HL-60 (cell line): ENCODE measurements at places on chromosomes 16 and 17.

GRCh38 chr16:80616362-80616761, 75.6 kb downstream of the DYNLRB2 start:
- DNase-seq, result no peak

GRCh38 chr16:51393381-51394005, 242.4 kb upstream of the SALL1 start:
- DNase-seq, result no peak

DNA sequence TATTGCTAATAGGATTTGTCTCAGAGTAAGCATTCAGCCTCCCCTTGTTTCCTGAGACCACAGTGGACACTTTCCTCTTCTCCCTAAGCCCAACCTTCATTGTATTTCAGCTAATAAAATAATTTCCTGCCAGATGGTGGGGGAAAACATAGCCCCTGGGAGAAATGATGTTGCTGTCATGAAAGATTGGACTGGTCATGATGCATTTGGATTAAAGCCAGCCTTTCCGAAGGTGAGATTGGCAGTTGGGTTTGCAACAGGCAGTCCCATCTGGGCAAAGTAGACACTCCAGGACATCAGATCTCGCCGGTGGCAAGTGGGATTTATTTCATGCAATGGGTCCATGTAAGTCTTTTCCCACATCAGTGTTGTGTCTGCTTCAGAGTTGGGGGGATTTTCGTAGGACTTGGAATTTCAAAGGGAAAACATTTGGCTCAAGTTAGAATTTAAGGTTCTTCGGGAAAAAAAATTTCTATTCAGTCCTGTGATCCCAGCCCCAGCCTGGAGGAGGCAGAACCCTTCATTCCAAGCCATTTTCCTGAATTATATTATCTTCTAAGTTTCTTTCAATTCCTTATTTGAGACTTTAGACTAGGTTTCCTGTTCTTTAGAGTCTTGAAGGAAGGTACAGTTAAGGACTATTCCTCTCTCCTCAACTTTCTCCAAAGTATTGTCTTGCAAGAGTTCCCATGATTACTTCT, 391.7 kb downstream of the XYLT1 start:
- no peak for DNase-seq

GRCh38 chr16:30641378-30641982, 9.3 kb upstream of the PRR14 start:
- DNase-seq, result no peak

- no peak for DNase-seq
These were observed 27.0 kb downstream of the CCR7 start for GRCh38 chr17:40538019-40538935.

DNA sequence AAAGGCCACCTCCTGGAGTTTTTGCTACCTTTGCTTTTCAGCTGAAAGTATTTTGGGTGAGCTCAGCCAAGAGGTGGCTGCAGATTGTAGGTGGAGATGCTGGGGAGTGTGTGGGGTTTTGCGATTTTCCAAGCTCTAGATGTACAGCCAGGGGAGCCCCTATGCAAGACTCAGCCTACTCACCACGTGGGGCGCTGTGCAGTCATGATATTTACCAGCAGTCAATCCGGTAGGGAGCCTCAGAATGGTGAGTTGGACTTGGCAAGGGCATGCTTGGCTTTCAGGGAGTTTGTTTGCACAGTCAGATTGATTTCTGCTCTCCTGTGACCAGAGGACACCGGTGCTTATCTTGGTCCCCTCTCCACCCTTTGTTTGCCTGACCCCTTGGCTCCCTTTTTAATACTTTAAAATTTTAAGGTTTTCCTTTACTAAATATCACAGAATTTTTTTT, 175.3 kb downstream of the UTP18 start:
- peak; percentile 36 for DNase-seq

DNA sequence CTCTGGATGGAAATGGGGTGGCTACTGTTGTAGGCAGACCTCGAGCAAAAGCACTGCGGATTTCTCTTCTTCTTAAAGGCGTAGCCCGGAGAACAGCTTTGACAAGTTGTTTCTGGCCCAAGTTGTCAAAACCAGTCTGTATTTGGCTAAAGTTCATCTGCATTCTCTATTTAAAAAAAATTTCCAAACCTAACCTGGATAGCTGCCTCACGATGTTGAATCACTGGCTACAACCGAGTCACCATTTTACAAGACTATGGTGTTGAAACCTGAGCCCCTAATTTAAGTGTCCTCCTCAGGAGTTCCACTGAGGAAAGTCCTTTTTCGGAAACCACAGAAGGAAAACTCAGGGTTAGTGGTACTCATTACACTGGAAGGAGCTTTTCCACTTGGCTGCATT, 1.5 kb downstream of the SLC16A6 start:
- DNase-seq, result no peak

DNA sequence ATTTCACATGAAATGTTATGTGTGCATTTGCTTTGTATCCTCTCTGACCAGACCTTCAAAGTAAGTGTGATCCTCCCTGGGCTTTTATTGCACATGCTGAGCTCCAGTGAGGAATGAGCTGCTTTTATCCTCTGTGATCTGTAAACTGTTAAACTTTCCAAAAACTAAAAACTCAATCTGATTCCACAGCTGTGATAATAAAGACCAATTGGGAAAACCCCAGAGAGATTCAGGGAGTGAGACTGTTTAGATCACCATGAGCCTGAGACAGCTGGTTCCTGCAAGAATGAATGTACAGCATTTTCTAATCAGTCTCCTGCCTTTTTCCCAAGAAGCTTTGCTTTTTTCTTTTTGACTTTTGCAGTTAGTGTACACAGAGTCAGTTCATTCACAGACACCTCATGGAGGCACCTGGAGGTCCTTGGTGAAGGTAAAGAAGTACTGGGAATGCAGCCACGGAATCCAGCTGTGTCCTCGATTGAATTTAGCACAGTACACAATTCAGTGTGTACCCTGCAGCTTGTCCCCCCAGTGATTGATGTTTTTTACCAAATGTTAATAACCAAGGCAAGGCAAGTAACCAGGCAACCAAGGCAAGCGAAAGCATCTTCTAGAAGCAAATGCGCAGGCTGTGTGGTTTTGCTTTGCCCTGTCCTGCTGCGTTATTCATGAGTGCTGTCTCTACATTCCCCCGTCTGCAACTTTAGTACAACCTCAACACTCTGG, 182.6 kb downstream of the LGALS9B start:
- no peak for DNase-seq

DNA sequence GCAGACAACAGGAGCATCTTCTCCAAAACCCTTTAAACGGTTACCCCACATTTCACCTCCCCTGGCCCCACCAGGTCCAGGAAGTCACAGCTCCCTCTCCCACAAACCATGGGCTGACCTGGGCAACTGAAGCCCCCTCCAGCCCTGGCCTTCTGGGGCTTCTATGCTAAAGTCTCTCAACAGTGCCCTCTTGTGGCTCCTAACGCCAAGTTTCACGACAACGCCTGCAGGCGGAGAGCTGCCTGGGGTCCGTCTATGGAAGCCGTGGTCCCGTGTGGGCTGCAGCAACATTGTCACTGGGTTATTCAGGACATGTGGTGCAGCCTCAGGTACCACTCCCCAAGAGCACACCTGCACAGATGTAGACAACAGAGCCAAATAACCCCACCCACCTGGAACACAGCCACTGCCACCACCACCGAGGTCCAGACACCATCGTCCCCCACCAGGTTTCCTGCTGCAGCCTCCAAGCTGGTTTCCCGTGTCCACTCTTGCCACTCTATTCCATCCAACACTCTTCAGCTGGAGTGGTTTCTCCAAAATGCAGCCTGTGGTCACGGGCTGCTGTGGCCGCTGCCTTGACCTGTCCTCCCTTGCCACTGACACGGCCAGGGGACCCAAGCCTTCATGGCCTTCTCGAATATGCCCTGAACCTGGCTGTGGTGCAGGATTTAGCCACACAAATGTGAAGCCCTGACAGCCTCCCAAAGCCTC, 19.1 kb downstream of the C16orf95 start:
- no peak for DNase-seq

GRCh38 chr17:39169101-39169500, 3.1 kb upstream of the ARL5C start:
- peak; percentile 17 for DNase-seq

DNA sequence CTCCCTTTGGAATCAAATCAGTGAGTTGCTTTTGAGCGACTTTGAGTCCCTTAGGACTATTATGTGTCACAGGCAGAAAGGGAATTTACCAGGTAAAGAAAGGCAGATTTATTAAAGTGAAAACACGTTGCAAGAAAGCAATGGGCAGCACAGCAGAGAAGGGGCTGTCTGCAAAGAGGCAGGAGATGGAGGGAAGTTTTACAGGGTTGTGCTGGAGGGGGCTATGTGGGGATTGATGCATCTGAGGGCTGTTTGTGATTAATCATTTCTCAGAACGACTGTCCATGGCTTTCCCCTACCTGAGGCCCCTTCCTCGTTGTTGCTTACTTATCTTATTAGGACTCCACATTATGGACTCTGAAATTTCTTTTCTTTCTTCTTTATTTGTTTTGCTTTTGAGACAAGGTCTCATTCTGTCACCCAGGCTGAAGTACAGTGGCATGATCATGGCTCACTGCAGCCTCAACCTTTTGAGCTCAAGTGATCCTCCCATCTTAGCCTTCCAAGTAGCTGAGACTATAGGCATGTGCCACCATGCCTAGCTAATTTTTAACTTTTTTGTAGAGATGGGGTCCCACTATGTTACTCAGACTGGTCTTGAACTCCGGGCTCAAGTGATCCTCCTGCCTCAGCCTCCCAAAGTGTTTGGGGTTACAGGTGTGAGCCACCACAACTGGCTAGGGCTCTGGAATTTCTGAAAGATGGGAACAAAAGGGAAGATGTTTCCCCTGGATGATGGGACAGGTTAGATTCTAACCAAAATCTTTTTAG, 5.5 kb downstream of the WWP2 start:
- DNase-seq, result no peak

DNA sequence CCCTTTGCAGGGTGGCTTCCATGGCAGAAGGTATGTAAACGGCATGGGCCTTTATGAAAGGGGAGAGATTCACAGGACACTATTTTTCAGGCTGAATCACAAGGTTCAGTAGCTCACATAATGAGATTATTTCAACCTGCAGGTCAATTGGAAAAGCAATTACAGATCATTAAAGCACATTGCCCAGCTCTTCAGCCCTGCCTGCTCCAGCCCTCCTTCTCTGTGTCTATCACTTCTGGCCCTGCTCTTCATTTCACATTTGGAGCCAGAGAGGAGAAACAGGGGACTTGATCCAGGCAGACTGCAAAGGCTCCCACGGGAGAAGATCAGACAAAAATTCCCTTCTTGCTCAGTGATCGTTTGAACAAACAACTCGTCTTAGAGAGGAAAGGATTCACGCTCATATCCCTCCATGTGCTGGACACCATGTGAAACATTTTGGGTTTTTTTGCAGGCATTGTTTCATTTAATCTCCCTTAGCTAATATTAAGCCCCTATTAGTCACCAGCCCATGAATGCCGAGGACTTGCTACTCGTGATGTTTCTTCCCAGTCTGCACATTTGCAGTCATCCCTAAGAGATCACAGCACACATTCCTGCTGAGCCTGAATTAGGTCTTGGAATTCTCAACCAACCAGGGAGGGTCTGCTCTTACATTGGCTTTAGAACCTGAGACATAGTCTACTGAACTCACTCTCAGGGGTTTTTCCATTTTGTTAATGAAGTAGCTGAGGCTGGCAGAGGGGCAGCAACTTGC, 443.9 kb upstream of the CCL2 start:
- no peak for DNase-seq

- no peak for DNase-seq
These were observed 301.5 kb upstream of the CDH5 start for GRCh38 chr16:66064801-66065530.

- no peak for DNase-seq
These were observed 4.7 kb upstream of the KAT7 start for GRCh38 chr17:49783791-49784190.
